ENCODE measurements at places on chromosomes 5 and 9. TPM values are rescaled to one million over a fixed set of nuclear protein-coding genes. Genes with fewer than 3 reads are reported as not detected.

The IL7R gene
- total RNA-seq: 10.8 TPM

GRCh38 chr5:114089259-114089658, 272.6 kb upstream of the KCNN2 start:
- DNase-seq: no peak

- DNase-seq: peak; percentile 26
Measured at GRCh38 chr9:91162311-91162710, 199.4 kb downstream of the AUH start.

DNA sequence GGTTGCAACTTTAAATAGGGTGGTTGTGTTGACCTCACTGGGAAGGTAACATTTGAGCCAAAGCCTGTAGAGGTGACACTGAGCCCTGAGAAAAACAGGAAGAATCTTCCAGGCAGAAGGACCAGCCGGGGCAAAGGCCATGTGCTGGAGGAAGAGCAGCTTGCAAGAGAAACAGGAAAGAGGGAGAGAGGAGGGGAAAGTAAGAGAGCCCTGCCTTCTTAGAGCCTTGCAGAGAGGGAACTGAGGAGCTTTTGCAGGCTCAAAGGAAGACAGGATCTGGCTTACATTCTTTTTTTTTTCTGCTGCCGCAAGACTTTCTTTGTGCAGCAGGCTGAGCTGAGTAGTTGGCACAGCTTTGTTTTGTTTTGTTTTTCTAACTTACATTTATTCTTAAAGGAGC, 17.4 kb downstream of the C9orf153 start:
- no peak for DNase-seq

The PDE6A gene
- 0.17 TPM for total RNA-seq
